ENCODE measurements at places on chromosomes 5 and 9.

DNA sequence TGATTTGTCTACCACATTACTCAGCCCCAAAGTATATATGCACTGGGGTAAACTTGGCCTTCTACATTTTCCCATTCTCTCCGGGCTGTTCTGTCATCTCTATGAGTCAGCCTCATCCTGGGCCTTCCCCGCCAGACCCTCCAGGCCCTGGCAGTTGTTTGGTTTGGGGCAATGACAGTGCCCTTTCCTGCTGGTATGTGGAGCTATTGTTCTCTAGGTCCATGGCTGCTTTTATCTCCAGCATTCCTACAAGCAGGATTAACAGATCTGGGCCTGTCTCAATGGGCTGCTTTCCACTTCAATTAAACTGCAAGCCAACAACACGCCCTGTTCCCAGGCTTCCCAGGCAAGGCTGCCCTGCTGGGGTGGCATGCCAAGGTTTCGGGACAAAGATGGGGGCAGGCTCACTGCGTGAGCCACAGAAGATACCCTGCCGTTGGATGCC lies 136.4 kb downstream of the SLIT3 start:
- DNase-seq = no peak

GRCh38 chr9:134212809-134213507 lies 48.6 kb upstream of the RNU6ATAC start:
- DNase-seq = no peak

GRCh38 chr5:93186076-93186682 lies 394.8 kb downstream of the NR2F1-AS1 start:
- no peak for DNase-seq

DNA sequence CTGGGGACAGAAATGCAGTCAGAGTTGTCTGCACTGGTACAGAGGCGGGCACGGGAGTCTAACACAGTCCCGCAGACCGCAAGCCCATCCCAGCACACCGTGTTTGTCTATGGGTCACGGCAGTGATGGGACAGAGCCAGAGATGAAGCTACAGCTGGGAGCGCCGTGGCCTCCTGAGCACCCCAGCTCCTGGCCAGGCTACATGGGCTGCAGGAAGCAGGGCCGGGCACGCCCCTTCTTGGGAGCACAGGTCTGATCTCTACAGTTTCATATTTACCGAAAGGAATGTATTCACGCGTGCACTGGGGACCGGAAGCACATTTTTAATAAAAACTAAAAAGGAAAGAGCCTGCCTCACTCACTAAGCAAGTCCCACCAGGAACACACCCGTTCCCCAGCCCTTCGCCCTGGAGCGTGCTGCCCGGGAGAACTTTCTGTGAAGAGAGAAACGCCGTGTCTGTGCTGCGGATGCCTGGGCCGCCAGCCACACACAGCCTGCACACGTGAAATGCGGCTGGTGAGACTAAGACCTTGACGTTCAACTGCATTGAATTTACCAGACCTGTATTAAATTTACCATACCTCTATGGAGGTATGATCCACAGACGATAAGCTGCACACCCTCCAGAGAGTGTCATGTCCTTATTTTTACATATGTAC lies 81.1 kb downstream of the VAV2 start:
- no peak for DNase-seq

DNA sequence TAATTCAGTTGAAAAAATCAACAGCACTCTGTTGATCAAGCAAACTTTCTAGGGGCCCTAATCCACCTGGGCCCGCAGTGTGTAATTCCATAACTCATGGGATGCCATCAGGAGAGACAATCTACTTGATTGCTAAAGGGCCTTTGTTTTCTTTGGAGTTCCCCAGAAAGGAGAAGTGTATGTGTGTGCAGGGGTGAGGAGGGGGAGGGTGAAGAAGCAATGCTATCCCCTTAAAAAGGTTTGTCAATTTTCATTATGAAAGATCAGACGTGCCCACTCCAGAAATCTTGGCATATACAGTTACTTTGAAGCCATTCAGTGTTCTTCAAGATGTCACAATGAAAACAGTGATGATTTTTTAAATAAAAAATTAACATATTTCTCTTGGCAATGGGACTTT lies 6.2 kb downstream of the PARP8 start:
- DNase-seq = no peak

- no peak for DNase-seq
Measured at GRCh38 chr5:99617335-99617734, 688.5 kb upstream of the CHD1 start.
